Left lobe of liver (tissue), 2 donors: ENCODE measurements at places on chromosomes 12 and 14. TPM values are rescaled to one million over a fixed set of nuclear protein-coding genes. Genes with fewer than 3 reads are reported as not detected.

Gene OVCH1
- total RNA-seq: not detected

Gene CIDEB
- 216 TPM for total RNA-seq

Gene NOS1
- 0.08 TPM for total RNA-seq

Gene SLC24A4
- 0.20 TPM for total RNA-seq

Gene CLEC1B
- 10.7 TPM for total RNA-seq

Gene PRR4
- 0.48 TPM for total RNA-seq

Gene SMARCD1
- total RNA-seq: 18.6 TPM

Gene LALBA
- total RNA-seq: not detected

Gene ITGA7
- 16.9 TPM for total RNA-seq

Gene KLHL33
- 0.20 TPM for total RNA-seq

Gene ACRBP
- total RNA-seq: 3.2 TPM

Gene NPC2
- total RNA-seq: 35.4 TPM

Gene HOXC10
- total RNA-seq: 0.33 TPM

Gene CLEC14A
- total RNA-seq: 5.7 TPM

Gene EPYC
- not detected for total RNA-seq

Gene PLEK2
- total RNA-seq: 10.7 TPM

Gene TNFRSF1A
- total RNA-seq: 76.0 TPM

Gene MYO1H
- not detected for total RNA-seq

Gene TNS2
- 146 TPM for total RNA-seq

Gene C12orf54
- total RNA-seq: not detected

Gene ANO4
- total RNA-seq: 0.35 TPM

Gene LRP1
- total RNA-seq: 370 TPM

Gene DACT1
- 1.0 TPM for total RNA-seq

Gene SLC10A1
- total RNA-seq: 117 TPM

Gene REM2
- total RNA-seq: 0.13 TPM

Gene BCL7A
- total RNA-seq: 5.2 TPM

Gene PRB2
- not detected for total RNA-seq

Gene PTPN6
- total RNA-seq: 17.8 TPM
